ENCODE measurements at places on chromosomes 4 and X.

DNA sequence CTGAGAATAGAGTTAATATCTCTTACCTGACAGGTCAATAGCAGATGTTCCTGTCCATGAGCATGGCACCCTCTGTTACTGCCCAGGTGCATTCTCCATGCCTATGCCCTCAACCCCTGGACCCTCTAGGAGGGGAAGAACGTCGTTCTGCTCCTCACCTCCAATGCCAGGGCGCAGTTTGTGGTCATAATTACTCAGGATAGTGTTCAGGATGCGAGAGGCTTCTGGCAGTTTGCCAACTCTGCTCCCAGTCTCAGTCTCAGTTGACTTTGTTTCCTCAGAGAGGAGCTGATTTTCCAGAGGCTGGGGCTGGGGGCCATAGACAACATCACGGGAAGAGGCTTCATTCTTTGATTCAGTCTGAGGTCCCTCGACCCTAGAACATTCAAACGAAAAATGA lies 4.4 kb downstream of the GABRE start:
- no peak for DNase-seq

DNA sequence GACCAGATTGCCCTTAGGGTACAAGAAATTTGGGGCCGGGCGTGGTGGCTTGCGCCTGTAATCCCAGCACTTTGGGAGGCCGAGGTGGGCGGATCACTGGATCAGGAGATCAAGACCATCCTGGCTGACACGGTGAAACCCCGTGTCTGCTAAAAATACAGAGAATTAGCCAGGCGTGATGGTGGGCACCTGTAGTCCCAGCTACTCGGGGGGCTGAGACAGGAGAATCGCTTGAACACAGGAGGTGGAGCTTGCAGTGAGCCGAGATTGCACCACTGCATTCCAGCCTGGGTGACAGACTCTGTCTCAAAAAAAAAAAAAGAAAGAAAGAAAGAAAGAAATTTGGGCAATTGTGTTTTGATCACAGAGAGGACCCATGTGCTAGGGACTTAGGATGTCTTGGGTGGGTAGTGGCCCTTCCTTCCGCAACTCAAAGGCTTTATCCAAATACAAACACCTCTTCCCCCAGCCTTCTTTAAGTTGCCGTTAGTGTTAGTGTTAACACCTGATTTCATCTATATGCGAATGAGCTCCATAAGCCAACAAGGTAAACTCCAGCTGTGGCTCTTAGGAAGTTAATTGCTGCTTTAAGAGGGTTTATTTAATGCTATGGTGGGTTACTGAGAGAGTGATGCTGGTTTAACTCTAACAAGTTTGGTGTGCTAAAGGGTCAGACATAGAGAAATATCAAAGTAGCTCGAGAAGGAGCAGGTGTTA lies 8.6 kb upstream of the CCDC110 start:
- no peak for DNase-seq

- no peak for DNase-seq
Observed at GRCh38 chrX:138928737-138929459, 217.4 kb upstream of the FGF13 start.

- peak; percentile 8 for DNase-seq
Observed at GRCh38 chr4:1763550-1764080, 29.5 kb upstream of the FGFR3 start.

DNA sequence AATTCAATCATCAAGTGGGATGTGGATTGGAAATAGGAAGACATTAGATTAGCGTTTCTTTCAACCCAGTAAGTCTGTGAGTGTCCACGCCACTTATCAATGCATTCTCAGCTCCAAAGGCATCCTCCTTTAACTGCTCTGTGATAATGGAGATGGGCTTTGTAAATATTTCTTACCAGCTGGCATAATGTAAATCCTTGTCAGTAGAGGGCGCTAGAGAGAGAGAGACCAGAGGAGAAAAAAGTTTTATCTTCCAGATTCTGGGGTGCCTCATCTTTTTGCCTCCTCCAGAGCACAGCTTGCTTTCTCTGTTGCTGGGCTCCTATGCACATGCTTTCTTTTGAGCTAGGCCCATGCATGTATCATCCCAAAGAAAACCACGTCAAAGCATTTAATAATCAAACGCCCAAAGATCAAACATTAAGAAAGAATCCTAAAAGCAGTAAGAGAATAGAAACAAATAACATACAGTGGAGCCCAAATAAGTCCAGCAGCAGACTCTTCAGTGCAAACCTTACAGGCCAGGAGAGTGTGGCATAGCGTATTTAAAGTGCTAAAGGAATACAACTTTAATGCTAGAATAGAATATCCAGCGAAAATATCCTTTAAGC lies 9.6 kb upstream of the MTMR1 start:
- peak; percentile 39 for DNase-seq

GRCh38 chrX:153411255-153411987 lies at the start of gene ZFP92:
Gene ZFP92, plus strand, starts transcription at chrX:153411472. Its CDS starts 6,851 bp downstream, at chrX:153418323.
- peak; percentile 42 for DNase-seq

DNA sequence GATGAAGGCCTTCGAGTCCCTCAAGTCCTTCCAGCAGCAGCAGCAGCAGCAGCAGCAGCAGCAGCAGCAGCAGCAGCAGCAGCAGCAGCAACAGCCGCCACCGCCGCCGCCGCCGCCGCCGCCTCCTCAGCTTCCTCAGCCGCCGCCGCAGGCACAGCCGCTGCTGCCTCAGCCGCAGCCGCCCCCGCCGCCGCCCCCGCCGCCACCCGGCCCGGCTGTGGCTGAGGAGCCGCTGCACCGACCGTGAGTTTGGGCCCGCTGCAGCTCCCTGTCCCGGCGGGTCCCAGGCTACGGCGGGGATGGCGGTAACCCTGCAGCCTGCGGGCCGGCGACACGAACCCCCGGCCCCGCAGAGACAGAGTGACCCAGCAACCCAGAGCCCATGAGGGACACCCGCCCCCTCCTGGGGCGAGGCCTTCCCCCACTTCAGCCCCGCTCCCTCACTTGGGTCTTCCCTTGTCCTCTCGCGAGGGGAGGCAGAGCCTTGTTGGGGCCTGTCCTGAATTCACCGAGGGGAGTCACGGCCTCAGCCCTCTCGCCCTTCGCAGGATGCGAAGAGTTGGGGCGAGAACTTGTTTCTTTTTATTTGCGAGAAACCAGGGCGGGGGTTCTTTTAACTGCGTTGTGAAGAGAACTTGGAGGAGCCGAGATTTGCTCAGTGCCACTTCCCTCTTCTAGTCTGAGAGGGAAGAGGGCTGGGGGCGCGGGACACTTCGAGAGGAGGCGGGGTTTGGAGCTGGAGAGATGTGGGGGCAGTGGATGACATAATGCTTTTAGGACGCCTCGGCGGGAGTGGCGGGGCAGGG lies 568 bp downstream of the HTT start:
- DNase-seq = peak; percentile 91

DNA sequence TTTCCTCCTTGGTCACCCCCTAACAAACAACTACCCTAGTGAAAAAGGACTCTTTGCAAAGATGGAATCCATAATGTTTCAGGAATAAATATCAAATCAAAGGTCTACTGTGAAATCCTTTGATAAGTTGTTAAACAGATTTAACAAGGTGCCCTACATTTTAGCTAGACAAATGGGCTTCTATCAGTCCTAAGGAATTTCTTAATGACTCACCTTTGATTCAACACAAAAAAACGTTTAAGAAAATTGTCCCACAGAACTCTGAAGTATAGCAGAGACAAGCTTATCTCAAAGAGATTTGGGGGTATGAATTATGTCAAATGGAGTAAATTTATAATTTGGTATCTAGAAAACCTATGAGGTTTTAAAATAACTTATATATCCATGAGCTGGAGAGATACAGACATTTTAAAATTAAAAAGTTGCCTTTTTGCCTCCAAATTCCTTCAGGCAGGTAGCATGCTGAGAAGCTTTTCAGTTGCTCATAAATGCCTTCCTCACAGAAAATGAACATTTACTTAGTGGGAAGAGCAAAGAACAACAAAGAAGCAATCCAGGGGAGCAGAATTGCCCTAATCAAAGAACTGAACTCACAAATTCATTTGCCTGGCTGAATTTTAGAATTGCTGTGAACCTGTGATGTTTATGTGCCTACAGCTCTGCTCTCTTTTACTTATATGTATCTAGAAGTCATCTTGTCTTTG lies 649.3 kb downstream of the STPG2 start:
- no peak for DNase-seq

GRCh38 chr4:42732776-42733175 lies 75.9 kb upstream of the ATP8A1 start:
- no peak for DNase-seq

DNA sequence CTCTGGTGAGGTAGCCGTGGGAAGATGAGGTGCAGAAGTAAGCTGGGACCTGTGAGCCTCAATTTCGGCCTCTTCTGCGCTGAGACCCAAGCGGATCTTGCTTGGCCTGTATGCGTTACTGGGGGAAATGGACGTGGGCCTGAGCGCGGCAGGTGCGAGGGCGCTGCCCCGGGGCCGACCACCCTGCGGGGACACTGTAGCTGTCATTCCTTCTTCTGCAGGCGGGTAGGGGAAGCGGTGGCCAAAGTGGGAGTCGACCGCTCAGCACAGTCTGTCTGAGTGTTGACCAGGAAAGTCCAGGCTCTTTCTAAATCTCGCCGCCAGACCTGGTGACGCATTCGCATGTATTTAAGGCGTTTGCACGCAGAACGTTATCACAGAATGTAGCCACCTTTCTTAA lies 3.3 kb upstream of the LRAT start:
- DNase-seq = no peak

GRCh38 chr4:165031436-165032211 lies at the start of gene TRIM60:
Gene TRIM60, plus strand, starts transcription at chr4:165031999. Its CDS starts 8,074 bp downstream, at chr4:165040073.
- no peak for DNase-seq

DNA sequence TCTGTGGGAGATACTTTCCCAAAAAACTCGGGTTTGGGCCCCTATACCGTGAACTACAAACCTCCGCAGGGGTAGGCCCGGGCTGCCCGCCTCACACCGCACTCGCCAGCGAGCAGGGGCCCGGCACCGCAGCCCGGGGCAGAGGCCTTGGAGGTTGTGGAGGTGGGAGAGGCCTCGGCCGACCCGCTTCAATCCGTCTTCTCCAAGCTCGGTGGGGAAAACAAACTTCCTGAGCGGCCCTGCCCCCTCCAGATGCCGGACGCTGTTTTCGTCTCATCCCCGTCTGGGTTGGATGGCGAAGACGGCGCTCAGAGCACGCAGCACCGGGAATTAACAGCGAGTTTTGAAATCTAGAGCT lies 442 bp upstream of the MCUB start:
- DNase-seq = peak; percentile 4

DNA sequence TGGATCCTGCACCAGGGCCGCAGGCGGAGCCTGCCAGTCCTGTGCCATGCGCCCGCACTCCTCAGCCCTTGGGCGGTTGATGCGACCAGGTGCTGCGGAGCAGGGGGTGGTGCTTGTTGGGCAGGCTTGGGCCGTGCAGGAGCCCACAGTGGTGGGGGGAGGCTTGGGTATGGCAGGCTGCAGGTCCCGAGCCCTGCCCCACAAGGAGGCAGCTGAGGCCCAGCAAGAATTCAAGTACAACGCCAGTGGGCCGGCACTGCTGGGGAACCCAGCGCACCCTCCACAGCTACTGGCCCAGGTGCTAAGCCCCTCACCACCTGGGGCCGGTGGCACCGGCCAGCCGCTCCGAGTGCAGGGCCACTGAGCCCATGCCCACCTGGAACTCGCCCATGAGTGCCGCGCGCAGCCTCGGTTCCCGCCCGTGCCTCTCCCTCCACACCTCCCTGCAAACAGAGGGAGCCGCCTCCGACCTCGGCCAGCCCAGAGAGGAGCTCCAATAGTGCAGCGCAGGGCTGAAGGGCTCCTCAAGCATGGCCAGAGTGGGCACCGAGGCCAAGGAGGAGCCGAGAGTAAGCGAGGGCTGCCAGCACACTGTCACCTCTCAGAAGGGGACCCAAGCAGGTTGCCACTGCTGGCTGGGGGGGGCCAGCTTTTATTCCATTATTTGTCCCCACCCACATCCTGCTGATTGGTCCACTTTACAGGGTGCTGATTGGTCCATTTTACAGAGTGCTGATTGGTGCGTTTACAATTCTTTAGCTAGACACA lies 339.0 kb upstream of the KLF3 start:
- DNase-seq = no peak

DNA sequence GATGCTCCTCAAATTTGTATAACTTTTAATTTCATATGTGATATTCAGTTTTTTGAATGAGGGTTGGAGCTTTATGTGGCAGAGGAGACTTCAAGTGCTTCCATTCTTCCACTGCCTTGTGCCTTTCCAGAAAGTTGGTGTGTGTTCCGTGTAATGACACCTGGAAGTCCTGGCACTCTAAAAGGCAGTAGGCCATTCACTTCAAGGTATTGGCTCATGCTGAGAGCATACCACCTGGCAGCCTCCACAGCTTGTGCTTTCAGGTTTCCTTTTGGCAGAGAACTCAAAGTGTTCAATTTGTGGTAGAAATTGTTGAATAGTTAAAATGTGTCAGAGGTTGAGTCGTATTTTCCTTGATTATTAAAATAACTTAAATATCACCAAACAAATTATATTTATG lies 49.6 kb downstream of the GRIA2 start:
- no peak for DNase-seq

DNA sequence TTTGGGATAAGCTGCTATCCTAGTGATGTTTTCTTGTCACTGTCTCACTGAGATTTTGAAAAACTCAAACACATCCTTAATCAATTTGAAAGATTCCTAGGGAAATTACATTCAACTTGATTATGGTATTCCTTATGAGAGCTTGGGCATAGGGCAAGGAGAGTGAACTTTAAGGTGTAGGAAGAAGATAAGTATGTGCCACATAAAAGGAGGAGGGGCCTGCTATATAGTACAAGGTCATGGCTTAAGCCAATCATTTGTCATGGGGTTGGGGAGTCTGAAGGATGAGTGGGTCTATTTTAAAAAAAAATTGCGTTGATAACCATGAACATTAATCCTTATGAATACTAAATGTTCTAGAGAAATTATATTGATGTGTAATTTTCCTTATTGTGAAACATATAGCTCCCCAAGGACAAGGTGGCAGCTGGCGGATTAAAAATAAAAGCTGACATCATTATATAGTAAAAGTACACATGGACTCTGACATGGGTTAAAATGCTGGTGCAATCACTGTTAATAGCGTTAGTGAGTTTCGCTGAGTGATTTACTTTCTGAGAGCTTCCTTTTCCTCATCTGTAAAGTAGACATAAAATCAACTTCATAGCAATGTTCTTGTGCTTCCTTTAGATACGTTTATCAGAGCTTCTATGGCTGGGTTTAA lies 17.4 kb downstream of the GALNT7 start:
- DNase-seq = peak; percentile 80

- no peak for DNase-seq
Observed at GRCh38 chr4:121827853-121828252, 4.2 kb upstream of the CCNA2 start.

- no peak for DNase-seq
Observed at GRCh38 chr4:72055566-72055965, 23.8 kb downstream of the NPFFR2 start.

DNA sequence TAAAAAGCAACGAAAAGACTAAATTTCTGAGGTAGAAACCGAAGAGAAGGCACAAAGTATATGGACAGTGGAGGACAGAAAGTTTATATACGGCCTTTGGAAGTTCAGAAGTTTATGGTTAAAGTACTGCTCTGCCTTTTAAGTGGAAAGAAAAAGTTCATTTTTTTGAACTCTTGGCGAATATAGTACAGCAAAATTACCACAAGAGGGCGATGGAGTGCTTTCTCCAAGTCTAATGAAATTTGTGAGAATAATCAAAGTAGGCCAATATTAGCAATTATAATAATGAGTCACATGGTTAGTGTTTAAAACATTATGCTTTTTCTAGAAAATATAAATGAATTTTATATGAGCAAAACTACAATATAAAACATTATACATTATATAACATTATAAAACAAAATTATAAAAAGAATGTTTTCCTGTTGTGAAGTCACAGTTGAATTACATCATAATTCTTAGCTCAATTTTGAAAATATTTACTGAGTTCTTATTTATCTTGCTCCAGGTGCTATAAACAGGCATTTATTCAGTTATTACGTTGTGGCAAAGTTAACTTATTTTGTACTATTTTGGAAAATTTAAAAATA lies 136.2 kb upstream of the BMPR1B start:
- peak; percentile 34 for DNase-seq

- DNase-seq = no peak
Observed at GRCh38 chrX:10618961-10619360, 1.4 kb downstream of the MID1 start.
